ENCODE measurements at places on chromosomes 11 and 22. TPM values are rescaled to one million over a fixed set of nuclear protein-coding genes. Genes with fewer than 3 reads are reported as not detected.

DNA sequence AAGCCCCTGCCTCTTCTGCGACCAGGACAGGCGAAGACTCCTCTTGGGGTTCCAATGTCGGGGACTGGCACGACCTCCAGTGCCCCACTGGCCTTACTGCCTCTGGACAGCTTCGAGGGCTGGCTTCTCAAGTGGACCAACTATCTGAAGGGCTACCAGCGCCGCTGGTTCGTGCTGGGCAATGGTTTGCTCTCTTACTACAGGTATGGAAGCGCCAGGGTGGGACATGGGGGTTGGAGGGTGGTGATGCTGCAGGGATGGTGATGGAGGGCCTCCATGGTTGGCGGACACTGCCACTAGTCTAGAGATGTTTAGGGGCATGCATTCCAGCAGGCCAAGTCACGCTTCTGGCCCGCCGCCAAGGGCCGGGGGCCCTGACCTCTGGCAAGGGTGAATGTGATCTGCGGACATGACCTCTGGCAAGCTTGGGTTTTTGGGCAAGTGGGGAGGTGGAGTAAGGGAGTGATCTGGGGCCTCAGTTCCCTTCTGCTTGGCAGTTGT, 727 bp downstream of the OSBP2 start:
- DNase-seq = no peak

GRCh38 chr22:27206374-27207133, 549.2 kb downstream of the MIAT start:
- no peak for DNase-seq

DNA sequence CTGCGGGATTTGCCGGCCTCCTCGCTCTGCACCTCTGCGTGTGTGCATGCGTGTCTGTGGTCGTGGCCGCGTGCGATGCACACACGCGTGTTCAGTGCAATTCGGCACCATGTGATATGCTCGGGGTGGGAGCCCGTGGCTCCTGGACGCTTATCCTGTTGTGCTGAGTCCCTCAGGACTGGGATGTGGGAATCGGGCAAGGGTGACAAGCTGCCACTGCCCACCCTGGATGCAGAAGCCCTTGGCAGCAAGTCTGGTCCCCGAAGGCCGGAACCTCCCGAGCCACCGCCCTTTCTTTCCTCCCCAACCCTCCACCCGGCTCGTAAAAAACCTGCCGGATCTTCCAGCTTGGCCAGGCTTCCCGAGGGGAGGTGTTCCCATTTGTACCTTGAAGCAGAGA, 128.2 kb downstream of the PHF21B start:
- no peak for DNase-seq

- no peak for DNase-seq
These were observed 75.7 kb downstream of the SIK3 start for GRCh38 chr11:117022526-117022925.

The RPS6KB2 gene
- total RNA-seq = 17.9 TPM

The FAT3 gene
- total RNA-seq = not detected
